Colonic mucosa (tissue), 4 donors: ENCODE measurements at places on chromosomes 5 and 9.

- DNase-seq: no peak
Measured at GRCh38 chr5:73895471-73895870, 269.5 kb downstream of the ARHGEF28 start.

- DNase-seq: no peak
Measured at GRCh38 chr5:114174837-114175236, 187.0 kb upstream of the KCNN2 start.

- no peak for DNase-seq
Measured at GRCh38 chr9:116372081-116372673, 218.6 kb downstream of the PAPPA start.

DNA sequence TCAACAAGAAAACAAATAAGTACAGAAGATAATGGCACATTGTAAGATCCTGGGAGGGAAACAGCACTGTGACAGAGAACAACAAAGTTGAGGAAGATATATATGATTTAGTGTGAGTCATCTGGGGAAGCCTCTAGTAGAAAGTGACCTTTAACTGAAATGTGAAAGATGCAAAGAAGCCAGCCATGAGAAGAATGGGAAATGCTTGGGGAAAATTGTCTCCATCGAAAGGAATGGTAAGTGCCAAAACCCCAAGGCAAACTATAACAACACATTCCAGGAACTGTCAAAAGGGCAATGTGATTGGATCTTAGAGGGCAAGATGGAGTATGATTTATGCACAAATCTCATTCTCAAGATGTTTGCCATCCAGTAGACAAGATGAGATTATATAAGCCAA lies 537.8 kb upstream of the BRINP1 start:
- no peak for DNase-seq

DNA sequence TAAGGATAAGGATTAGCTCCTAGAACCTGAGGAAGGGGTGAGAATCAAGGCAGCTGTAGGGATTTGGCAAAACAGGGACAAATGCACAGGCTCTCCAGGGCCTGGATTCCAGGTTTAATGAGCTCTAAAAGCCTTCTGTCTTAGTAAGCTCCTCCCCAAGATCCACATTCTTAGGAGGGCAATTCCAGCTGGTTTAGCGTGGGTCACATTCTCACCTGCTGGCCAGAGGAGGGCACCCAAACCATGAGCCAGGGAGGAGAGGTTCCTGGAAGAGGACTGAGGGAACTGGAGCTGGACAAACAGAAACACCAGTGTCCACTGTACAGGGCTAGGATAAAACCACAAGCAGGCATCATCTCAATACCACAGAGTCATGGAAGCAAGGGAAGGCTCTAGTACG lies 480.0 kb downstream of the CCDC171 start:
- no peak for DNase-seq

DNA sequence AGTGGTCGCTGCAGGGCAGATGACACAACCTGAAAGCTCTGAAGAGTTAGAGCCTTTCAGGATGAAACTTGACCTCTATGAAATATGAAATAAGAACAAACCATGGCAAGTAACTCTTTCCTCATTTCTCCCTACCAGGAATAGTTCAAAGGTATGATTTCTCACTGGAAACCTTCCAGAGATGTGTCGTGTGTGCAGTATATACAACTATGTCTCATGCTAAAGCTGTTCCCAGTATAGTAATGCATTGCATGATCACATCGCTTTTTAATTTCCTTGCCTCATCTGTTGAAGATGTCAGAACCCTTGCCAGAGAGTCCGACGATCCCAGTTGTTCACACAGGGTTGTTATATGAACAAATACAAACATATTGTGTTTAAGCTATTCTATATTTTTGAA lies 45.8 kb upstream of the RGMB start:
- no peak for DNase-seq

GRCh38 chr5:173148354-173148753 lies 4.0 kb downstream of the BNIP1 start:
- no peak for DNase-seq

DNA sequence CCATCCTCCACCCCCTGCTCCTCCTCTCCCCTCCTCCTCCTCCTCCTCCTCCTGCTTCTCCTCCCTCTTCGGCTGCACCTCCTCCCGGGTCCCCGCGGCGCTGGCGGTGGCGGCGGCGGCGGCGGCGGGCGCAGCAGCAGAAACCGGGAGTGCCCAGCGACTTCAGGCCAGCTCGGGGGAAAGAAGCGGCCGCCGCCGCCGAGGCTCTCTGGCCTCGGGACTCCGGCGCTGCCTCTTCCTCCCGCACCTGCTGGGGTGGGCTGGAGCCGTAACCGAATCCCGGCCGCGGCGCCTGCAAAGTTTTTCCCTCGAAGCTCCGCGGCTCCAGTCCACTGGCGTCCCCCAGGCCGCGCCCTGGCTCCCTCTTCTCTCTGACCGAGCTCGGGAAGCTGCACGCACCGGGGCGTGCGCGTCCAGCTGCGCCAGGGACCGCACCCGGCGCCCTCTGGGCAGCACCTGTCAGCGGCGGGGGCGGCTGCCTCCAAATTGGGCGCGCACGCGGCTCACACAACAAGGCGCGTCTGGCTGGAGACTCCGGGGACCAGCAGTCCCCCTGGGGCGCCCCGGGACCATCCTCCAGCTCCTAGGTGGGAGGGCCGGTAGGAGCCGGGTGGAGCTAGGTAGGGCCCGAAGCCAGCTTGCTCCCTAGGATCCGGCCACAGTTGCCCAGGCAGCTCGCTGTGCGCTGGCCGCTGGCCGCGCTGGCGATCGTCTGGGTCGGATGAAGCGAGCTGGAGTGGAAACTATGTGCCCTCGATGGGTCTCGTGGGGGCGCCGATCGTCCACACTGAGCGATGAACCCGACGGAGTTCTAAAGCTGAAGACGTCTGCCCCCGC lies at the start of gene MCTP1:
TSS of gene MCTP1 (minus strand) at position 523 of the 837 bp plus-strand sequence.
- DNase-seq: no peak

- DNase-seq: no peak
Measured at GRCh38 chr5:87074072-87074471, 193.6 kb upstream of the RASA1 start.

- DNase-seq: no peak
Measured at GRCh38 chr5:150353032-150353675, 4.3 kb upstream of the TCOF1 start.

- DNase-seq: no peak
Measured at GRCh38 chr5:63860379-63860778, 101.9 kb downstream of the HTR1A start.

GRCh38 chr5:97531549-97531948 lies 348.5 kb upstream of the RIOK2 start:
- no peak for DNase-seq

- no peak for DNase-seq
Measured at GRCh38 chr9:134558124-134558905, 83.3 kb upstream of the COL5A1 start.

DNA sequence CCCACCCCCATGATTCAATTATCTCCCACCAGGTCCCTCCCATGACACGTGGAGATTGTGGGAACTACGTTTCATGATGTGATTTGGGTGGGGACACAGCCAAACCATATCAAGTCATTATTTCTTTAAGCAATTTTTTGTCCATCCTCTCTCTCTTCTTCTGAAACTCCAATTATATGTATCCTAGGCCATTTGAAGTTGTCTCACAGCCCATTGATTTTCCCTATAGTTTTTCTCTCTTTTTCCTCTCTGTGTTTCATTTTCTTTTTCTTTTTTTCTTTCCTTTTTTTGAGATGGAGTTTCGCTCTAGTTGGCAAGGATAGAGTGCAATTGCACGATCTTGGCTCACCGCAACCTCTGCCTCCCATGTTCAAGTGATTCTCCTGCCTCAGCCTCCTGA lies 101.9 kb upstream of the CXCL14 start:
- DNase-seq: no peak

- no peak for DNase-seq
Measured at GRCh38 chr5:89981878-89982773, 427.4 kb downstream of the CETN3 start.

GRCh38 chr5:84381502-84382362 lies 2.9 kb downstream of the EDIL3 start:
- peak; percentile 35 for DNase-seq

DNA sequence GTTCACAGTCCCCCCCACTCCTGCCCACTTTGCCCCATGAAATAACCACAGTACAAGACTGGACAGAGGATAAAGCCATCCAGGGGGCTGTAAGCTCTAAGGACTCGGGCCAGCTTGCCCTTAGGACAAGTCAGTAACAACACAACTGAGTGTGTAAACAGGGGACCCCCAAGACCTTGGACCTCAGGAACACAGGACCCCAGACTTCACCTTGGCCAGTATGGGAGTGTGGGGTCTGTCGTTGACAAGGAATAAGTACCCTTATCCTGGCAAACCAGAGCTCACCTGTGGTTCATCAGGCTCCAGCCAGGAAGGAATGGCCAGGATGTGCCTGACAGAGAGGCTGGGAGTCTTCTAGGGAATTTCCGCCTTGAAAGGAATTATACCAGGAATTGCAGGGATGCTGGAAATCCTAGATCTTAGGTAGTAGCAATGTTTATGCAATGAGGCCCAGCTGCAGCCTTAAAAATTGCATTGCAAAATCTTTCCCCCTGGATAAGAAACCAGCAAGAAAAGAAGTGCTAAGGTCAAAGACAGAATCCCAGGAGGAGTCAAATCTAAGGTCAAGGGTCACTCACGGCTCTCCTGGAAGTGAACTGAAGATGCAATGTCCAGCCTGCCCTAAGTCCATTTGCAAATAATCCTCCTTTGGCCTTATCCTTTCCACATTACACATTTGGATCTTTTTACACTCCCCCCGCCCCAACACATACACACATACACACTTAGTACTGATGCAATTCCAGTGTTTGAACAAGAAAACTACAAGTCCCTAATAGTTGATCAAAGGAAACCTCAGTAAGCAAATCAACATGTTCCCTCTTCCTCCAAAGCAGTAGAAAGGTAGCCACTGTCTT lies 27.3 kb upstream of the TDRD7 start:
- no peak for DNase-seq

GRCh38 chr5:82176115-82176814 lies 101.9 kb downstream of the RPS23 start:
- DNase-seq: no peak

DNA sequence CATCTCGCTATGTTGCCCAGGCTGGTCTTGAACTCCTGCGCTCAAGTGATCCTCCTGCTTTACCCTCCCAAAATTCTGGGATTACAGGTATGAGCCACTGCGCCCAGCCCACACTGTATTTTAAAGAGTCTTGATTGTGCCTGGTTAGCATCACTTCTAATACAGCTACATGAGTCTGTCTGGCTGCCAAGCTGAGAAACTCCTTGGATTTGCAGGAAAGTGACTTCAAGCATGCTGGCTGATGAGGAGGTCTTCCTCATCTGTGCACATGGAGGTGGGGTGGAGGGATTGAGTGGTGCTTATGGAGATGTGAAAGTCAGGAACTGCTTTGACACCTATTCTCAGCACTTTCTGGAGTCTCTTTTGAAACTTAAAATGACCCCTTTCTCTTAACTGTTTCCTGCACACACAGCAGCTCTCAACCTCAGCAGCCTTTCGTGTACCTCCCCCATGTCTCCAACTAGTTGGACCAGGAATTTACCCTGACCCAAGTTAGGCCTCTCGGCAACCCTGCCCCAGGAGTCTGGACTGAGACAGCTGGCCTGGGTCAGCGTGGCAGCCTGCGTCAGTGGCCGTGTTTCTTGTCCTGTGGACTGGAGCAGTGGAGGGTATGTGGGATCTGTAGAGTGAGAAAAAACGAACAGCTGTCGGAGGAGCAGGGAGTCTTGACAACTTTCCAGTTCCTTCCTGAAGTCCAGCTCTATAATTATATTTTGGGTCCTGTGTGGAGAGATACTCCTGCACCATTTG lies 72.5 kb downstream of the ACER2 start:
- DNase-seq: no peak

DNA sequence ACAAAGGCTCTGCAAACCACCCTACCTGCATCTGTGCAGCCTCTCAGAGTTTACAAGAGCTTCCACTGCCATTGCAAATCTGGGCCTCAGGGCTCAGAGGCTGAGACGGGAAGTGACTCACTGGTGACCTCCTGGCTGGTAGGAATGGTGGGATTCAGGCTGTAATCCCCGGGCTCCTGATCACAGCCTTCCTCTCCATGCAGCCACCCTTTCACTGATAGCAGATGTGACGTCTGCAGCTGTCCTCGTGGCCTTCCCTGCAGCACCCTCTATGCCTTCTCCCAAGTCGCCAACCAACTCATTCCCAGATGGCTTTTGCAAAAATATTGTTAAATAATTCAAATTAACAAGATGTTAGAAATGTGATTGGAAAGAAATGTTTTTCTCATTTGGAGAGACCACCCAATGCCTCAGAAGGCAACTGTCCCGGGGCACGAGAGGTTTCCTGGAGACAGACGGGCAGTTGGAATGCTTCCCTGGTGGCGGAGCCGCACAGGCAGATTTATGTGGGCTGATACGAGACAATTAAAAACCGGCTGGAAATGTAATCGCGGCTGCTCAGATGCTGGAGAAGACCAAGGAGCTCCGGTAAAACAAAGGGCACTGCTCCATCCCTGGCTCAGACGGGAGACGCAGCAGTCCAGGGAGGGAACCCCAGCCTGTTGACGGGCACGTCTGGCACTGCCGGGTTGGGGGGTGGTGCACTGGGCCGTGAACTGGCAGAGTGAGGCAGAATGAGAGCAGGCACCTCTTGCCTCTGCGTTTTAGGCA lies 34.4 kb upstream of the SLC25A51 start:
- no peak for DNase-seq

GRCh38 chr5:58327289-58327688 lies 132.6 kb downstream of the PLK2 start:
- no peak for DNase-seq

DNA sequence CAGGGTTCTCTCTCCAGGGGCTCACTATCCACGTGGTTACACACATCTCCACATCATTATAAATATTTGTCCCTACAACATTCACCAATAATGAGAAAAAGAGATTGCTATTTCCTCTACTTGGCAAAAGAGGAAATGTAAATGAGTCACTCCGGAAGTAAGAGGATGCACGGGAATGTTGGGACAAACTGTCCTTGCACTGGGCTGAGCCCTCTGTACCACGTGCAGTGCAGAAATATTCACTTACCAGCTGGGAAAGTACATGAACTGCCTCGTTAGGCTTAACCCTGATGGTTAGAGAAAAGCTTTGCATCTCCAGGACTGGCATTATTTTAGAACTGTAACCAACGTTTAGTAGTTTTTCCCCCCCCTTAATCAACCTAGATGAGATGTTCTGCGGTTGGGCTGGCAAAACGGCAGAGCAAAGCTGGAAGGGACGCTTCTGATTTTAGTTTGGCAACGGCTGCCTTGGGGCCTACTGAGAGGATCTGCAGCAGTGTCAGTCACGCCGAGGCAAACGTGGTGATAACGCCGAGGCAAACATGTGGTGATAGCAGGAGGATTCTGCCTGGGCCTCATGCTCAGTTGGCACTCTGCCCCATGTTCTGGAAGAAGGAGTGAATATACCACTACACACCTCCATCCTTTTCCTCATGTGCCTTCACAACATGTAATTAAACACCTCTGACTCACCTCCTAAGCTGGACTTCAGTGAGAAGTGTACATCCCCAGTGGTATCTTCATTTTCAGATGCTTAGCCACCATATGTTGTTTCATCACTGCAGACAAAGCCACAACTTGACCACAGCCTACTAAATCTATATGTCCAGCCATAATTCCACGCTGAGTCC lies 661.4 kb upstream of the KLF4 start:
- no peak for DNase-seq

- no peak for DNase-seq
Measured at GRCh38 chr5:177539411-177539810, 15.0 kb downstream of the FAM193B start.
